ENCODE measurements at places on chromosomes 7 and 10. TPM values are rescaled to one million over a fixed set of nuclear protein-coding genes. Genes with fewer than 3 reads are reported as not detected.

The CNNM1 gene
- total RNA-seq: 0.21 TPM

The GIMAP5 gene
- 46.7 TPM for total RNA-seq

The MUC12 gene
- 0.85 TPM for total RNA-seq

The FBXL13 gene
- total RNA-seq: 0.76 TPM

The AGR3 gene
- total RNA-seq: not detected

The ITPRID1 gene
- not detected for total RNA-seq

The SPRN gene
- total RNA-seq: not detected

The MSANTD7 gene
- 22.3 TPM for total RNA-seq

The TDRD1 gene
- 0.11 TPM for total RNA-seq

The ATP6V1F gene
- total RNA-seq: 132 TPM

The EBLN1 gene
- total RNA-seq: not detected

The CYP3A4 gene
- total RNA-seq: not detected

The CALHM1 gene
- total RNA-seq: not detected

The LARP4B gene
- 137 TPM for total RNA-seq

The TMEM72 gene
- not detected for total RNA-seq

The SLC39A12 gene
- not detected for total RNA-seq

The ACTL6B gene
- total RNA-seq: not detected

The MAPK8 gene
- 82.8 TPM for total RNA-seq

The GPR85 gene
- total RNA-seq: not detected

DNA sequence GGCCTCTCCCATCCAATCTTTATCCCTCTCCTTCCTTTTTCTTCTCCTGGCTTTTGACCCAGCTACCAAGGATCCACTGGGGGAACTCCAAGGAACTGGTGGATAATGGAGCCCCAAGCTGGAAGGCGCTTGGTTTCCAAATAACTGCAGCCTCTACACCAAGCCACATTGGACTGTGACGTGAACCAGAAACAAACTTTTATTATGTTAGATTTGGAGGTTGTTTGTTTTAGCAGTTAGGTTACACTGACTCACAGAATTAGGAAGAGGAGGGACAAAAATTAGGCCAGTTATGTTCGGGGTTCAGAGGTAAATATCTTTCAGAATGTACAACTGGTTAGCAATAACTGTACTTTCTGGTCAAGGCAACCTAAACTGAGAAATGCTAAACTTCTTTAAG is 21.3 kb upstream of the ANK3 start:
- no peak for DNase-seq

DNA sequence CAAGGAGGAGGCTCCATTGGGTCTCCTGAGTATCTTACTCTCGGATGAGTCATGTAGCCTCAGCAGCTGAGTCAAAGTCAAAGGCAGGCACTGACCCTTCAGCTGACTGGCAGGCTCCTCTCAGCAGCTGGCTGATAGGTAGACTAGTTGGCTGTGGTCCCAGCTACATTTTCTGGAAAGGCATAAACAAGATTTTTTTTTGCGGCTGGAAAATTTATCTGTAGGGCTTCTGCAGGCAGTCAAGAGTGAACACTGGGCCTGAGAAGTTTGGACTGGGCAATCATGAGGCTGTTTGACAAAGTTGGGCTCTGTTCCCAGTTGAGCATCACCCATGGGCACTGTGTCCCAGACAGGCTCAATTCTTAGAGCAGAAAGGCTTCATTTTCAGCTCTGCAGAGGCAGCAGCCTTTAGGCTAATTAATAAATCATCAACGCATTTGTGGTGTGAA is 796.2 kb downstream of the CCSER2 start:
- DNase-seq: no peak

GRCh38 chr7:5237286-5237685 is 45.5 kb upstream of the SLC29A4 start:
- no peak for DNase-seq

GRCh38 chr10:91613411-91614187 is 19.3 kb downstream of the PPP1R3C start:
- no peak for DNase-seq

GRCh38 chr7:72230281-72230680 is 181.9 kb downstream of the CALN1 start:
- no peak for DNase-seq

DNA sequence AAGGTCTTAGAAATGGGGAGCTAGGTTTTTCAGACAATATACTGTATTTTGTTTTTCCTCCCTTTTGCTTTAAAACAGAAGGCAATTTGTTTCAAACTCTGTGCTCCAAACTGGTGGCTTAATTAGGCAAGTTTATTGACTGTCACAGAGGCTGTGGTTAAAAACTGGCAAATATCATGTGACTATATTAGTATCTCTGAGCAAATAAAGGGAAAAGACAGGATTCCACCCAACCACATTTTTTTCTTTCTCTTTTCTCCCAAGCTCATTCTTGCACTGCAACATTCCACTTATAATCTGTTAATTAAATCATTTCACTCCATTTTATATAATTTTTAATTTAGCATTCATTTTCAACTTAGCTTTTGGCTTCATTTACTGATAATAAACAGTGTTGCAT is 615.8 kb downstream of the AUTS2 start:
- no peak for DNase-seq

GRCh38 chr10:69867699-69868558 is 66.2 kb downstream of the COL13A1 start:
- no peak for DNase-seq

DNA sequence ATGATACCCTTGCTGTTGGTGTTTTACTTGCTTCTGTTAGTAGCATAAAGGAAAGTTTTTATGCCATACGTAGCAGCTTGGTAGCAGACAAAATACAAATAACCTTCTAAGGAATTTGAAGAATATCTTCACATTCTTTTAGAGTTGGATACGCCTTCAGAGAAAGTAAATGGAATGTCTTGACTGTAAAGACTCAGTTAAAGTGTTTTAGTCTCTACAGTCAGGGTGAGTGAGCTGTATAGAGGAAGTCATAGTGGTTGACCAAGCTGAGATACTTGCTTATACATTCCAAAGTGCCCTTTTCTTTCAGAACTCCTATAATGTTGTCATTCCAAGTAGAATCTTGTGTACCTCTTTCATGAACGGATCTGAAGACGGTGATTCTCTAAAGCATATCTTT is 37.7 kb downstream of the RABGEF1 start:
- no peak for DNase-seq

GRCh38 chr7:124489082-124489819 is 276.3 kb downstream of the GPR37 start:
- no peak for DNase-seq

- no peak for DNase-seq
Observed at GRCh38 chr10:116836902-116837523, 12.3 kb upstream of the ENO4 start.

- no peak for DNase-seq
Observed at GRCh38 chr10:6301488-6302075, 98.8 kb downstream of the PFKFB3 start.

- no peak for DNase-seq
Observed at GRCh38 chr7:114921631-114922025, 266 bp upstream of the MDFIC start.

GRCh38 chr7:36979810-36980248 is 255.5 kb upstream of the AOAH start:
- no peak for DNase-seq

- DNase-seq: no peak
Observed at GRCh38 chr10:100014071-100014762, 4.5 kb upstream of the DNMBP start.

- DNase-seq: no peak
Observed at GRCh38 chr7:150408393-150409299, 29.5 kb downstream of the ZNF775 start.

GRCh38 chr10:36181426-36182178 is 539.5 kb upstream of the FZD8 start:
- no peak for DNase-seq

- no peak for DNase-seq
Observed at GRCh38 chr10:49314806-49315205, 15.8 kb downstream of the C10orf71 start.

DNA sequence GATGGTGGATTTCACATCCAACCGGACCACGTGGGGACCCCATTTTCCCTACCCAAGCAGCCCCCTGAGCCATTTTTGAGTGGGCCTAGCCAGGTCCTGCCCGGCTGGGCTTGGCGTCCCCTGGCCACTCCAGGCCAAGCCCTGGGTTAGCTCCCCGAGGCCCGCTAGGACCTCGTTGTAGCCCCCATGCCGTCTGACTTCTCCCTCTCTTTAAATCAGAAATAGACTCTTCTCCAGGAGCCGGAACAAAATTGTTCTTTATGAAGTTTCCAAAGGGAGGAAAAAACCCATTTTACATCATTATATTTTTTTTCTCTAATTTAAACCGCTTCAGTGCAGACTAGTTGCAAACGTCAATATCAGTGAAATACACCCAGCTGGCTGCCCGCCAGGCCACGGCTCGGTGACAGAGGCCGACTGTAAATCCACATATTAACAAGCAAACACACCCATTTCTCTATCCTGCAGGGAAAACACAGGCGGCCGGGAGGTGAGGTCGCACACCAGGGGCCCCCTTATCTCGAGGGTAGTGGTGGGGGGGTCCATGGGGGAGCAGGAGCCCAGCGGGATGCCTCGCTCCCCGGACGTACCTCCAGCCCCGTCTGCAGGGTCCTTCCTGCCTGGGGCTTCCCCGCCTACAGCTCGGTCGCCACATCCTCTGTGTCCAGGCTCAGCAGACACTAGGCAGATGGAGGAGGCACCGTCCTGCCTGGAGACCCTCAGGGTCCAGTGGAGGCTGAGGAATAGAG is 72.7 kb downstream of the ELFN1 start:
- DNase-seq: no peak

DNA sequence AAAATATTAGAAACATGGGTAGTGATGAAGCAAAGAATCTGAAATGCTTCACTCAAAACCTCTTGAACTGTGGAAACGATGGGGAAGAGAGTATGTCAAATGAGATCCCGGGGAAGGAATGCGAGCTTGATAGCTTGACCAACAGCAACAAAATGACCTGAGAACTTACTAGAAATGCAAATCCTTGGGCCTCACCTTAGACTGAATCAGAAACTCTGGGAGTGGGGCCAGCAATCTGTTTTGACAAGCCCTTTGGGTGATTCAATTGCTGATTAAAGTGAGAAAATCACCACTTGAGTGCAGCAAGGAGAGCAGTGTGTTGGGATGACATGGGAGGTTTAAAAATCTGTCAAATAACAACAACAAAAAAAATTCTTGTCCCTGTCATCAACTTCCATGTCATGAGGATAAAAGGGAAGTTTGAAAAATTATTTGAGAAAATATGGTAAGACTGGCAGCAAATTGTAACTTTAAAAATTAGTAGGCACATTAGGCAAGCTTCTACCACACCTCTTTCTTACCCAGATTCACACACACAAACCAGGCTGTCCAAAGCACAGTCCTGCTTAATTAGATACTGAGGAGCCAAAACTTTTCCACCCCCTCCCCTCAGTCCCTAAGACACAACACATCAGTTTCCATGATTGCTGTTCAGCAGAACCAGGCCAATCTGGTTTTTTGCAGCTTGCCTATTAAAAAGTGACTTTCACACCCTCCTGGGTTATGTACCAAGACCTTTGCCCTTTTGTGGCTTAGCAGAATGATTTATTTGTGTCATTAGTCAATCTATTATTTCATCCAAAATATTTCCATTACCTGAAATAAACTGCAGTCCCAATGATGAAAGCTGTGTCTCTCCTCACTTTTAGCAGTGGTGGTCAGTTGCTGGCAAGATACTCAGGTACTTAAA is 15.6 kb downstream of the CALCR start:
- no peak for DNase-seq

DNA sequence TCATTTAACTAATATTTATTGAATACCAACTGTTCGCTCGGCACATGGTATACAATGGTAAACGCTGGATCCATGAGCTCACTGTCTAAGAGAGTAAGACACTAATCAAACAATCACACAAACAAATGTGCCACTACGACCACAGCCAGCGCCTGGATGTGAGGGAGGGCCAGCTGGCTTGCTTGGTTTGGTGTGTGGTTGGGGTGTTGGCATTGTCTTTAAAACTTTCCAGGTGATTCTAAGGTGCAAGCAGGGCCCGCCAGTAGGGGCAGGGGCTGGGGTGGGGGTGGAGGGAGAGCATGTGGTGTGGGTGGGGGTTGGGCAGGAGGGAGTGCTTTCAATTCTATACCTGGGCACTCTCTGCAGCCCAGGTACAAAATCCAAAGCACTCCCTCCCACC is 31.6 kb downstream of the ADRA2A start:
- DNase-seq: no peak

DNA sequence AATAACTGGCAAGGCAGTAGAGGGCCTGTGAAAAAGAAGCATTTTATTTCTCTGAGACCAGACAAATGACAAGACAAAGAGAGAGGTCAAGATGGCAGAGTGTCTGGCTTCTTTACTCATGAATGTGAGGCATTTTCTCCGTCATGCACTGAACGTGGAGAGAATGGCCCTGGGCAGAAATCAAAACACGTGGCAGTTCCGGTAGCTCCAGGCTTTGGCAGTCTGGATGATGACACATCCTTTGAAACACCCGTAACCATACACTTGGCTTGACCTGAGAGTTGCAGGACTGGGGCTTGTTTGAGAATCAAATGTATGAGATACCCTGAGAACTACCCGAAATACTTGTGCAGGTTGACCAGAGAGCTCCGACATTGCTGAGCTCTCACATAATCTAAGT is 537.6 kb downstream of the ACTR3B start:
- no peak for DNase-seq

GRCh38 chr10:88541116-88541626 is 41.9 kb downstream of the RNLS start:
- no peak for DNase-seq

- DNase-seq: no peak
Observed at GRCh38 chr10:36096576-36096975, 454.5 kb upstream of the FZD8 start.

DNA sequence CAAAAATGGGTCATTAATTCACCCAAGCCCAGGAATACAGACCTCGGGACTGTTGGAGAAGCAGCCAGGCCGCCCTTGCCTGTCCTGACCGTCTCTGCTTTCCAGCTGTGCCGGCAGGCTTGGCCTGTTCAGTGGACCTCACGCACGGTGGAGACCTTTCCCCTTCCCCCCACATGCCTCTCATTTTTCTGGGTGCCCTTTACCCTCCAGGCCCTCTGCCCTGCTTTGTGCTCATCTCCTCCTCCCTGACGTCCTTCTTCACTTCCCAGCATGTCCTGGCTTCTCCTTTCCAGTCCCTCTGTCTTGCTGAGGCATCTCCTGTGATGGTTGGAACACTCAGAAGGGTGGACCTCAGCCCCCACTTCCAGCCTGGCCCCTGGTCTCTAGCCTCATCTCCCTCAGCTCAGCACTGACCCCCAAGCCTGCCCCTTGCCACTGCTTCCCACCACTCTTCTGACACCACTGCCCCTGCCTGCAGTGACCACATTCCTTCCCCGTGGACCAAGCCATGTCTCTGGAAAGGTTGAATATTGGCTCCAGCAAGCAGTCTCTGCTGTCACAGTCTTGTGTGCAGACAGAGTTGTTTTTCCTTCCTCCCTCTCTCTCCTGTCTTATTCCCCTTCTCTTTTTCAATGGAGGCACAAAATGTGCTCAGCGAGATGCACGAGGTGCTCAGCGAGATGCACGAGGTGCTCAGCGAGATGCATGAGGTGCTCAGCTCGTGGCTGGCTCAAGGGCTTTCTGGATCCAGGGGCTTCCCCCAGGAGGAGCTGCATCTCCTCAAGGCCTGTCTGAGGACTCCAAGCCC is 14.9 kb downstream of the BAG3 start:
- DNase-seq: no peak

GRCh38 chr7:121280656-121281055 is 48.1 kb upstream of the WNT16 start:
- no peak for DNase-seq

GRCh38 chr7:30166155-30166840 is 31.5 kb downstream of the MTURN start:
- no peak for DNase-seq

All from activated T-helper 2 cell treated with anti-CD3 and anti-CD28 coated beads, Interferon-gamma antibody, Interleukin-2, Interleukin-4, amounts not matched to agents 10 μg/mL and 5 μg/mL and 100 μg/mL, durations not matched to agents 14 hours and 24 hours and 36 hours (primary cell).